ENCODE measurements at places on chromosomes 11 and 22.
A peak's percentile ranks its signal among the peaks of the same experiment; 100 is the strongest.

DNA sequence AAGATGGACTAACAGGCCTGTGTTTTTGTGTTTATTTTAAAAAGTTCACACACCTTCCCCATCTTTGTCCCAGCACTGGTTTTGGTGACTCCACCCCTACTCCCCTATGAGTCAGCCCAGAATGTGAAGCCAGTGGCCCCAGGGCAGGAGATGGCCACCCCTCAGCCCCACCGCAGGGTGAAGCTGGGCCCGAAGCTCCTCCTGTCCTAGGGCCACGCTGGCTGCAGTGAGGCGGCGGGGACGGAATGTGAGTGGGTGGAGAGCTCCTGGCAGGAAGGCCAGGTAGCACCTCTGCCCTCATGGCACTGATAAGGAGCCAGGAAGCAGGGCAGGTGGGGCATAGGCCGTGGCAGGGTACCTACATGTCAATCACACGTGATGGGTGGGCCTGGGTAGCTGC is 39.9 kb downstream of the SGSM3 start:
- no peak for DNase-seq

GRCh38 chr22:27919942-27920755 is 1.1 kb upstream of the PITPNB start:
- DNase-seq: no peak

DNA sequence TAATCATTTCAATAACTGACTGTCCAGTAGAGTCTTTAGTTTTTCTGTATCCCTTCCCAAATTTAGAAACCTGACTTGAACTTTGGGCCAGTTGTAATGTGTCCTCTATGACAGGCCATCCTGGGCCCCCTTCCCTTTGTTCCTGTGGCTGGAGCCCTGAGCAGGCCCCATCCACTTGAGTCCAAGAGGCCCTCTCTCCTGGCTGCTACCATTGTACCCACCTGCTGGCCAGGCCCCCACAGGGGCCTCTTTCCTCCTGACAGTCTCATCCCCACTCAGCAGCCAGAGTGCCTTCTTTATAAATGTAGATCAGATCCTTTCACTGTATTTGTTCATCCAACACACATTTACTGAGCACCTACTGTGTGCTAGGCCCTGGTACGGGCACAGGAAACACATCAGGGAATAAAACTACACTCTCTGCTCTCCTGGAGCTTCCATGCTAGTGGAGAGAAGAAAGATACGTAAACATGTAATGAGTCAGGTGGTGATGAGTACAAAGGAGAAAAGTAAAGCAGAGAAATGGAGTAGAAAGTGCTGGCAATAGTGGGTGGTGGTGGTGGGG is 2.7 kb upstream of the LRP5 start:
- no peak for DNase-seq

GRCh38 chr22:27581688-27582087 is 219.9 kb downstream of the MN1 start:
- no peak for DNase-seq

DNA sequence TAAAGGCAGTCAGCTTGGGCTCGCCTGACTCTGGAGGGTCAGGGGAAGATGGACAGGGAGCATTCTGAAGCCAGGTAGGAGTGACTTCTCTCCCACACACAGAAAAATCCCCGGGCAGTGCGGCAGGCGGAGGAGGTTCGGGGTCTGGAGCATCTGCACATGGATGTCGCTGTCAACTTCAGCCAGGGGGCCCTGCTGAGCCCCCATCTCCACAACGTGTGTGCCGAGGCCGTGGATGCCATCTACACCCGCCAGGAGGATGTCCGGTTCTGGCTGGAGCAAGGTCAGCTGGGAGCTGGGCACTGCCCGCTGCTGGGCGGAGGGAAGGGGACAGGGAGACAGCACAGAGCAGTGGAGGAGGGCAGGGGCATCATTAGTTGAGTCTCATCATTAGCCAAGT is 13.2 kb upstream of the POU2F3 start:
- DNase-seq: no peak

DNA sequence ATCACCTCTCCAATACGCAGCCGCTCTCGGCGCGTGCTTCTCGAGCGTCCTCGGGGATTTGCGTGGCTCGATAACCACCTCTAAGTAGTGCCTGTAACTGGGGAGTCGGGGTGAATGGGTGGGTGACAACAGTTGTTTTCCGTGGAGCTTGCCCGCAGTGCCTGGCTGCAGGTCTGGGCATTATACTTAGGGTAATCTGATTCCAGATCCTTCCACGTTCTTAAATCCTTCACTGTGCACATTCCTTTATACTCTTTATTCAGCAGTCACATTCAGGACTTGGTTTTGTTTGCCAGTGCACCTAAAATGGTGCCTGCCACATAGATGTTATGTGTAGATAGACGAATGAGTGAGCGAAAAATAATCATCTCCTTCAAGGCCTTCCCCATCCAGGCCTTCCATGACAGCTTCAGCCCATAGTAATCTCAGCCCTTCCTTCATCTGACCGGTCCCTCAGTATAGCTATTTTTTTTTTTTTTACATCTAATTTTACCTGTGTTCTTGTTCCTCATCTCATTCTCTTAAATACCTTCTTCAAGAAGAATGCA is 602 bp downstream of the NAT10 start:
- DNase-seq: no peak

DNA sequence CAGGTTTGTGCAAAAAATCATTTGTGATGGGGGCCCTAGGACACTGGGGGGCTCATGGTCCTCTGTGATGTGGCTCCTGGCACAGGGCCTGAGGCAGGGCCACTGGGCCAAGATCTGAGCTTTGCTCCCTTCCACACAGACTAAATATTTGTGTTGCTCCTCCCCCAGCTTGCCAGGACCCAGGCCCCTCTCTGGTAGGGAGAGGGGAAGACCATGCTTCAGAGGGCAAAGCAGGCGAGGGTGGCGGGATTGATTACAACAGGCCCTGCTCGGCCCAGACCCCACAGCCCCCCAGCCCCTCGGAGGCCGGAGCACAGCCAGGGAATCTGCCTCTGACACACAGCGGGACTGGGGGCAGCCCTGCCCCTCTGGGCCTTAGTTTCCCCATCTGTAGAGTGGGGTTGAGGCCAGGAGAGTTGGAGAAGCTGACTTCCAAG is 29.0 kb downstream of the WNT11 start:
- DNase-seq: no peak

- no peak for DNase-seq
These were observed 2.4 kb downstream of the PIM3 start for GRCh38 chr22:49962751-49963646.

- no peak for DNase-seq
These were observed 2.0 kb upstream of the FJX1 start for GRCh38 chr11:35615921-35616900.

DNA sequence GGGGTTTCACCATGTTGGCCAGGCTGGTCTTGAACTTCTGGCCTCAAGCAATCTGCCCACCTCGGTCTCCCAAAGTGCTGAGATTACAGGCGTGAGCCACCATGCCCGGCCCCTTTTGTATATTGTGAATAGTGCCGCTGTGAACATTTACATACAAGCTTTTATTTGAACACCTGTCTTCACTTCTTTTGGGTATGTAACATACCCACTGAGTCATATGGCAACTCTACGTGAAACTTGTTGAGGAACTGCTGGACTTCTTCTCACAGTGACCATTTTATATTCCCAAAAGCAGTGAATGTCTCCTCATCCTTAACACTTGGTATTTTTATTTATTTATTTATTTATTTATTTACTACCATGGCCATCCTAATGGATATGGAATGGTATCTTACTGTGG is 3.9 kb upstream of the SCT start:
- no peak for DNase-seq

- no peak for DNase-seq
These were observed 57.8 kb downstream of the PISD start for GRCh38 chr22:31604137-31604705.

GRCh38 chr11:109133159-109133558 is 288.8 kb upstream of the C11orf87 start:
- DNase-seq: no peak

- DNase-seq: no peak
These were observed 2.9 kb downstream of the QSER1 start for GRCh38 chr11:32895471-32895870.

DNA sequence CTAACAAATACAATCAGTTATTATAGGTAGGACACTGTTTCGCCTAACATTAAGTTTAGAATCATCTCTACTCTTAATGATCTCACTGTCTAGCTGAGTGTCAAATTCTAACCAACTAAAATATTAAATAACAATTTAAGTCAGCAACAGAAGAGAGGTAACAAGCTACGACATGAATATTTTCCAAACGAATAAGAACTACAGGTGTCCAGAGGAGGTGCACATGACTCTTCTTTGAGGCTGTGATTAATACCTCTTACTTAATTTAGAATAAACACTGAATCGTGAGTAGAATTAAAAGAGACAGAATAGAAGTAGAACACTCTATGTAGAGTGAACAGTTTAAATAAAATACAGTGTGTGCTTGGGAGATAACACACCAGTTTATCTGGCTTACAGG is 619.0 kb upstream of the ARHGAP42 start:
- no peak for DNase-seq

GRCh38 chr11:31558001-31558400 is 48.4 kb downstream of the ELP4 start:
- no peak for DNase-seq

DNA sequence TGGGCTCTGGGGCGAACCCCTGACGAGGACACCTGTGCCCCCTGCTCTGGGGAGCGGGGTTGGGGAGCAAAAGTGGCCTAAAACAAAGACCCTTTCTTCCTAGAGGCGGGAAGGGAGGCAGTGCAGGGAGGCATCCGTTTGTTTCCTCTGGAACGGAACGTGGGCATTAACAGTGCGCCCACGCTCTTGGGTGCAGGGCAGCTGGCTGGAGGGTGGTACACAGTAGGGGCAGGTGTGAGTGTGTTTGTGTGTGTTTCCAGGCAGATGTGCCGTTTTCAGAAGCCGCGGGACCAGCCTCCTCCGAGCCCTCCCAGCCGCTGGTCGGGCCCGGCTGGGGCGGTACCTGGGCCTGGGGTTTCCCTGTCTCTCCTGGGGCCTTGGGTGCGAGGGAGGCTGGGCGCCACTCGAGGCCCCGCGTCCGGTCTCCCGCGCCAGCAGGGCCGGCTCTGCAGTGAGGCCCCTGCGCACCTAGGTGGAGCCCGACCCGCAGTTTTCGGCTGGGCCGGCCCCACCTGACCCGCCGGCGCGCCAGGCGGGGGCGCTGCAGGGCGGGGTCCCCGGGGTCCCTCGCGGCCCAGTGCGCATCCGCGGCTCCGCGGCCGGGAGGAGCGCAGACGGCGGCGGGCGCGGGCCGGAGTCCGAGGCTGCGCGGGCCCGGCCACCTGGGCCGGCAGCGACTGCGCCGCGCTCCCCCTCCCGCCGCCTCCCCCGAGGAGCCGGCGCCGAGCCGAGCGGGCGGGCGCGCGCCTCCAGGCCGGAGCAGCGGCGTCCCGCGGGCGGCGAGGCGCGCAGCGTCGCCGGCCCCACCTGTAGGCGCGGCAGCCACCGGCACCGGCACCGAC is 1252.7 kb downstream of the BRD1 start:
- DNase-seq: no peak

- DNase-seq: no peak
These were observed 16.7 kb downstream of the PHLDA2 start for GRCh38 chr11:2912498-2912897.

GRCh38 chr11:19774817-19775580 is 62.4 kb downstream of the NAV2 start:
- DNase-seq: no peak

DNA sequence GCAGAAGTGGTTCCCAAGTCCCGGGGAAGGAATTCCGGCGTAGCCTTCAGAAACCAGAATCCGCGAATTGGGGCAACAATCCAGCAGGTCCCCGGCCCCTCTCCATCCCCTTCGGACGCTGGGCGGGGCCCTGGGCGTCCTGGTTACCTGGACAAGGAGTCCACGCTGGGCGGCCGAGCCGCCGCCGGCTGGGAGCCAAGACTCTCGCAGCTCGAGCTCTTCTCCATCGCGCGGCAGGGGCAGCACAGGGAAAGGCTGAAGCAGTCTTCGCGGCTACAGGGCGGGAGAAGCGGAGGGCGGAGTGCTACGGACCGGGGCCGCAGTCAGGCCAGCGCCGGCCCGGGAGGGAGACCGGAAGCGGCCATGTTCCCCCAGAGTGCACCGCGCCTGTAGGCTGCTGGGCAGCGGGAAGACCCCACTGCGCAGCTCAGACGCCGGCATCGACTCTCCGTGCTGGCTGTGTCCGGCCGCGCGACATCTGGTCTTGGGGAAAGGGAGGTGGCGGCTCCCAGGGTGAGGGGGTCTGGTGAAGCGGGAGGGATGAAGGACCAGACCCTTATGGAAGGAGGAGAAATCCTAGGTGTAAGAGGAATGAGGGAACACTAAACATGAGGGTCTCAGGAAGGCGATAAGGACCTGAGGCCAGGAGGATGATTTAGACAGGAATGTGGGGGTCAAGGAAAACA is at the start of gene MTMR2:
Gene MTMR2 (minus strand): TSS at position 380 of the 686 bp plus-strand sequence. CDS start 153 bp downstream, at position 227.
- peak; percentile 52 for DNase-seq

DNA sequence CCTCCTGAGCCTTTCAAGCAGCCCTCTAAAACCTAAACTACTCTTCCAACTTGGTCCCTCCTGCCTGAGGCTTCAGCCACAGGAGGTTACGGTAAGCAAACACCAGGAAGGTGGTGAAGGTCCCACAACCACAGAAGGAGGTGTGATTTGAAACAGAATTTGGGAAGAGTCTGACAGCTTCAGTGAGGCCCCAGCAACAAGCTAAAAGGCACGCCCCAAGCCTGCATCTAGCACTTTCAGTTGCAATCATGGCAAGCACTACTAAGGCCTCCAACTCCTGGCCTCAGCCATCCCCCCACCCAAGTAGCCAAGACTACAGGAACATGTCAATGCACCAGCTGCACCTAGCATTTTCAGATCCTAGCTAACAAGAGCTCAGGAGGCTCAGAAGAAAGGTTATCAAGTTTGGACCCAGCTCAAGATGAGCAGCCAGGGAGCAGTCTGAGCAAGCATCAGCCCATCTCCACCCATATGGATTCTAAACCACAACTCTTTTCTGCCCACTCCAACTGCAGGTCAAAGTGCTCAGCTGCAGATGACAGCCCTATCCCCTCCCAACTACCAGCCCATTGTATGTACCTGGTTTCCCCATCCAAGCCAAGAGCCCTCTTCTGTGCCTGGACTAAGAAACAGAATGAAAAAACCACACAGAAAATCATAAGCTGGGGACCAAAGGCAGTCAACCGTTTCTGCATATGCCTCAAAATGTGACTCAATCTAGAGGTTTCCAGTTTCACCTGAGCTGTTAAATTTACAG is 10.4 kb upstream of the AHNAK start:
- DNase-seq: no peak

DNA sequence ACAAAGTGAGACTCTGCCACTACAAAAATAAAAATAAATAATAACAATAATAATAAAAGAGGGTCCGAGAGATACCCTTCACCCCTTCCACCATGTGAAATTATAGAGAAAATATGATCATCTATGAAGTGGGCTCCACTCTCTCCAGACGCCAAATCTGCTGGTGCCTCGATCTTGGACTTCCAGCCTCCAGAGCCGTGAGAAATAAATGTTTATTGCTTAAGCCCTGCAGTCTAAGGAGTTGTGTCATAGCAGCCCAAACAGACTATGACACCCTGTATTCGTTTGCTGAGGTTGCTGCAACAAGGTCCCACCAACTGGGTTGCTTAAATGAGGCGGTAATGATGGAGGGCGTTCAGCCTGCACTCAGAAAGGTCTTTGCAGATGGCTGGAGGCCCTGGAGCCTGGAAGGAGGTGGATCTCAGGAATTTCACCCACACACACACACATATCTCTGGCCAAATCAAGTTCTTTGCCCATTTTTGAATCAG is 7.6 kb upstream of the SEPTIN5 start:
- DNase-seq: no peak

Measured in activated naive CD4-positive, alpha-beta T cell treated with anti-CD3 and anti-CD28 coated beads, Interleukin-2, amount 50 U/mL, for 72 hours (primary cell).